ENCODE measurements at places on chromosomes 6 and 20.

- no peak for DNase-seq
These were observed 121.8 kb downstream of the COL9A1 start for GRCh38 chr6:70180901-70181599.

- peak; percentile 75 for DNase-seq
These were observed 56.2 kb upstream of the EDN1 start for GRCh38 chr6:12233693-12234571.

- DNase-seq = no peak
These were observed 191.2 kb downstream of the ZNF217 start for GRCh38 chr20:53402233-53403005.

DNA sequence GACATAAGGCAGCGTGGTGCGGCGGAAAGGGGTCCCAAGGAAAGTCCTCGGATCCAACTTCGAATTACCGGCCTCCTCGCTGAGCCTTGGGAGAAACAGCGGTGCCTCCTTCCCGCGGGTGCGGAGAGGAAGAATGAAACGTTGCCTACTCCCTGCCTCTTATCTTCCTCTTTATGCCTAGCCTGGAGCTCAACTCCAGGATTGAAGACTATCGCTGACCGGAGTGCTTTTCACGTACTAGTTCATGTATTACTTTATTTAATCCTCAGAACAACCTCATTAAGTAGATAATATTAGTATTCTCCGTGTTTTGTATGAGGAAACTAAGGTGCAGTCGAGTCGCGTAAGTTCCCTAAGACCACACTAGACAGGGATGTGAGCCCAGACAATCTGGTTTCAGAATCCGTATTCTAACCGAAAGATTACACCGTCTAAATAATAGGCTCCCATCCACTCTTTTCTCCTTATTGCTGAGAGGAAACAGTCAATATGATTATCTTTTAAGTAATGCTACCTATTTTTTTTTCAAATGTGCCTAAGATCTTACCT is 793 bp upstream of the PDSS2 start:
- DNase-seq = no peak

GRCh38 chr6:27247133-27247836 is at the start of gene PRSS16:
Gene PRSS16, plus strand, starts transcription at chr6:27247701. Its CDS starts 37 bp downstream, at chr6:27247738.
- DNase-seq = no peak

DNA sequence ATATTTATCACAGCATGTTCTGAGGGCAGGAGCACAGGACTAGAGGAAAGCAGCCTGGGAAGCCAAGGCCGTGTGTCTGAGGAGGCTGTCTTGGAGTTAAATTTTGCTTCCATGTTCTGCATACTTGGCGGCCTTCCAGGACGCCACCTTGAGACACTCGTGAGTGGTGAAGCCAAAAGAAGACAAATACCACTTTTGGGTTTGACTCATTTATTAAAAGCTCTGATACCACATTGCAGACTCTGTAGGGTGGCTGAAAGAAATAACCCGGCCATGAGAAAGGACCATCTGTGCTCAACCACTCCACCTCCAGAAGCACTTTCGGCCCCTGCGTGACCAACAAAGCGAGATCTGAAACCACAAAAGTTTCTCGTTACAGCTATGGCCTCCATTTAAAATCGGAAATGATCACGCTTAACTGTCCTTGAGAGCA is 120.0 kb downstream of the TMEM242 start:
- no peak for DNase-seq

GRCh38 chr6:34352305-34352937 is 40.0 kb downstream of the NUDT3 start:
- no peak for DNase-seq

DNA sequence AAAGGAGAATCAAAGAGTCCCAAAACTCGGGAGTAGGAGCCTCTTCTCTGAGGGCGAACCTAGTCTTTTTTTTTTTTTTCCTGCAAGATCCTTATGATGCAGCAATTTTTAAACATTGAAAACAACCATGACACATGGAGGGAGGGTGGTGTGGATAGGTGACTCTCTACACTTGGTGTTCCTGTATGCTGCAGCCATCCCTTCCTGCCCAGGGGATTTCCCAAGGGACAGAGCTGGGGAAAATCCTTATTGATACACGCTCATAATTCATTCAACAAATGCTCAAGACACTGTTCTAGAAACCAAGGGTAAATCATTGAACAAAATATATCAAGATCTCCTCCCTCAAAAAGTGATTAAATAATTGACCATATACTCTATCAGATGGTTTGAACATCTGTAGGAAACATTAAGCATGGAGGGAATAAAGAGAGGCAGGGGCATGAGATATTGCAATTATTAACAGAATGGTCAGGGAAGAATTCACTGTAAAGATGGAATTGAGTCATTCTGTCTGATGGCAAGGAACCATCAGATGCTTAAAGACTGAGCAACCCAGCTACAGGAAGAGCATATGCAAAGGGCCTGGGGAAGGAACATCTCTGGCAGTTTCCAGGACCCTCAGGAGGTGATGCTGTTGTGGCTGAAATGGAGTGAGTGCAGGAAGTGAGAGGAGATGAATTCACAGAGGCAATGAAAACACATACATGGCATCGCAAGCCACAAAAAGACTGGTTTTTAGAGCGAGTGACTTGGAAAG is 13.4 kb upstream of the BTN3A3 start:
- no peak for DNase-seq

GRCh38 chr20:227439-228105 is 514 bp downstream of the DEFB129 start:
- no peak for DNase-seq

GRCh38 chr6:40338306-40338705 is 248.9 kb downstream of the LRFN2 start:
- no peak for DNase-seq

All from CD4-positive, alpha-beta T cell treated with Interleukin-17A for 1 hour (primary cell).